ENCODE measurements at places on chromosomes 1 and 21. TPM values are rescaled to one million over a fixed set of nuclear protein-coding genes. Genes with fewer than 3 reads are reported as not detected.

DNA sequence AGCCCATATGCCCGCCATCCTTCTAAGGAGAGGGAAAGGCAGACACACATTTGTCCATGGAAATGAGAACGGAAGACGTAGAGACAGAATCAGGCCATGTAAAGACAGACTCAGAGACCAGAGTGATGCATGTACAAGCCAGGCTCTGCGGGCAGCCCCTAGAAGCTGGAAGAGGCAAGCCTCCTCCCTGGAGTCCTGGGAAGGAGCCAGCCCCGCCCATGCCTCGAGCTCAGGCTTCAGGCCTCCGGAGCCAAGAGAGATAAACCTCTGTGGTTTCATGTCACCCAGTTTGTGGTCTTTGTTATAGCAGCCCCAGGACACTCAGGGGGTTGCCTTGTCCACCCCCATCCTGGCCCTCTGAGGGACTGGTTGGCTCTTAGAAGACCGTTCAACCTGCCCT, 11.6 kb downstream of the PDE9A start:
- H3K27me3 ChIP-seq = peaks cover 2% of the 10 kb centered on the region
- no peaks in the 10 kb centered on the region for H3K36me3 ChIP-seq
- H3K27ac ChIP-seq = no peak overlapping the region
- no peak for DNase-seq

DNA sequence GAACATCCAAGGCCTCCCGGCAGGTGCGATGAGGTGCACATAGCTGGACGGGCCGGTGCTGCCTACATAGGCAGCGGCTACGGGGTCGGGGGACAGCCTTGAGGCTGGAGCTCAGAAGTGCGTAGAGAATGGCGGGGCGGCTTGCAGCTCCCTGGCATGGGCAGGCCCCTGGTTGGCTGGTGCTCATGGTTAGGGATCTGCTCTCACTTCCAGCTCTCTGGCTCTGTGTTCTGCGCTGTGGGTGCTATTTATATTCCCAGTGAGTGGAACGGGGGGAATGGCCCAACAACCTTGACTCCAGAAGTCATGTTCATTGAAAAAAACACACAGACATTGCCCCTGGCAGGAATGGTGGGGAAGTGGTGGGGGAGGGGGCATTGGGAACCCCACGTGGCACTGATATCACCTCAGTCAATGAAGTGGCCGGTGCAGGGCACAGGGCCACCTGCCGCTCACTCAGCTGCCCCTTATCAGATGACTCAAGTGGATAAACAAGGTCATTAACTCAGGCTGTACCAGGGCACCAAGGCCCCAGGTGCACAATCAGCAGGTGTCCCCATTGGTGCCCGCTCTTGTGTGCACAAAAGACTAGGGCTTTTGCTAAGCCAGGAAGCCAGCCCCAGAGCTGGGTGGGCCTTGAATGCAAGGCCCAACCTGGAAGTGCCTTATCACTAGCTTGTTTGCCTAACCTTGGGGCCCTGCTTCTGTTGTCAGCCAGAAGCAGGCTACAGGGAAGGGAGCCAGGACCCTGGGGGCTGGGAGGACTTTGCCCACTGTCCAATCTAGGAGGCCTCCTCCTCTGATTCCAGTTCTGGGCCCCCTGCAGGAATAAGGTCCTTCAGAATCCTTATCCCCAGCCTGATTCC, at the start of gene NR0B2:
Gene NR0B2, minus strand, starts transcription at position 222 of the 866 bp plus-strand sequence. Its CDS starts 35 bp downstream, at position 187.
- no peak within 1 kb of the TSS for H3K27ac ChIP-seq
- no peak within 1 kb of the TSS for H3K4me3 ChIP-seq
- DNase-seq = no peak

GRCh38 chr1:38082769-38083263, 36.2 kb upstream of the POU3F1 start:
- H3K27me3 ChIP-seq = peaks cover 2% of the 10 kb centered on the region
- no peaks in the 10 kb centered on the region for H3K36me3 ChIP-seq
- no peaks in the 10 kb centered on the region for H3K4me1 ChIP-seq
- H3K4me3 ChIP-seq = no peak overlapping the region

DNA sequence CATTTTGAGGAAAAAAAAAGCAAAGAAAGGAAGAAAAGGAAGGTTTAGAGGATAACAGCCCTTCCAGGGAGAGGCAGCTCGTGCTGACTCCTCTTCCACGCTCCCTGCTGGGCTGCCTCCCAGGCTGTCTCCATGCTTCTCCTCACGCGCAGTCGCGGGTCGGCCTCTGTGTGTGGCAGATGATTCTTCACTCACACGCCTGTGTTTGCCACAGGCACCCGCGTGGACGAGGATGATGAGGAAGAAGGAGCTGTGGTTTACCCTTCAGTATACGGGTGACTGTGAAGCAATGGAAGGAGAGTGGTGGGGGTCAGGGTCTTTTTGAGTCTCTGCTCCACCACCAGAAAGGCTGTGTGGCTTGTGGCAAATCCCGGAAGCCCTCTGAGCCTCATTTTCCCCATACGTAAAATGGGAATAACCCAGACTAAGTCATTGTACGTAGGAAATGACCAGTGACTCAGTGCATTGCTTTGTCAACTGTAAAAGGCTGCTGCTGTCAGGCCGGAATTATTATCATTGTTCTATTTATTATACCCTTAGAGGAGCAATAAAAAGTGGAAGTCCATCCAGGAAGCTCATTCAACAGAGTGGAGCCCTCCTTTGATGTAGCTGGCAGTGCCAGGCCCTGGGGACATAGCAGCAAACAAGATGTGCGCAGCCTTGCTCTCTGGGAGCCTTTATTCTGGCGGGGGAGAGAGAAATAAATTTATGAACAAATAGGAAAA, 11.9 kb upstream of the SH2D2A start:
- DNase-seq = no peak
- H3K4me1 ChIP-seq = no peaks in the 10 kb centered on the region
- H3K27ac ChIP-seq = no peak overlapping the region
- H3K4me3 ChIP-seq = no peak overlapping the region

- no peak overlapping the region for H3K4me3 ChIP-seq
- no peaks in the 10 kb centered on the region for H3K36me3 ChIP-seq
- H3K27me3 ChIP-seq = no peaks in the 10 kb centered on the region
- no peaks in the 10 kb centered on the region for H3K4me1 ChIP-seq
Observed at GRCh38 chr1:218666263-218666662, 321.1 kb downstream of the TGFB2 start.

DNA sequence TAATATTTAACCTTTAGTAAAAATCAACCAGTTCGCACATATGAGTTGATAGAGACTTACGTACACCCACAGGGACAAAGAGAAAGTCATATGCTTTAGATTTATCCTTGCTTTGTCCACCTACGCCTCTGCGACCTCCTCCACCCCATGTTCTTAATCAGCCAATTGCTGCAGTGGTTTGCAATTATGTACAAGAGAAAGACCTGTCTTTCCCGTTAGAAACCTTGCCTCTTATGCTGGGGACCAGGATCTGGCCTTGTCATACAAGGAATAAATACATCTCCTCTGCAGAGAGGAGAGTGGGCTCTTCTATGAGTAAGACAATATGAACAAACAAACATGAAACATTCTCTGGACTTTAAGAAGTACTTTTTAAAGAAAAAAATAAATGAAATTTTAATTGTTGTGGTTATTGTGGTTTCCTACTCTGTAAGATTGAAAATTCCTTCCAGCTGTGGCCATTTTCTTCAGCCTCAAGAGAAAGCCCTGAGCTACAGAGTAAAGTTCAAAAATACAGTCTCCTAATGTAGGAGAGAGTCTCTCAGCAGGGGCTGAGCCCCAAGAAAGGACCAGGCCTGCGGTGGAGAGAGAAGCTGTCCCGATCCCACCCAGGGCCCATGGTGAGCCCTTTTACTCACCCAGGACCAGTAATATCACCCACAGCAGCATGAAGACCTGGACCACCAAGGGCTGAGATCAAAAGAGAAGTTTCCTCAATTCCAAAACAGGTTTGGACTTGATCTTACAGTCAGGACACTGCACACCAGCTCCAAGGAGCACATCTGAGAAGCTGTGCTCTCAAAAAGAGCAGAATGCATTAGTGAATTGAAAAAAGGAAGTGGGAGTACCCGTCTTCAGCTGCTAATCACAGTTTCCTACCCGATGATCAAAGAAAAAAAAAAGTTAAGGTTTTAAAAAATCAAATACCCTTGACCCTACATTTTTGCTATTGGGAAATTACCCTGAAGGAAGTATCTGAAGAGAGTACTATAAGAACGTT, at the start of gene FCRL5:
Gene FCRL5, minus strand, starts transcription at position 822 of the 1,000 bp plus-strand sequence. Its CDS starts 153 bp downstream, at position 669.
- H3K4me1 ChIP-seq = no peaks in the 10 kb centered on the region
- DNase-seq = no peak
- no peak within 1 kb of the TSS for H3K27ac ChIP-seq
- no peaks in the 10 kb centered on the region for H3K36me3 ChIP-seq
- peaks cover 2% of the 10 kb centered on the region for H3K27me3 ChIP-seq

GRCh38 chr1:156949127-156949526, 28.7 kb downstream of the LRRC71 start:
- DNase-seq = no peak

DNA sequence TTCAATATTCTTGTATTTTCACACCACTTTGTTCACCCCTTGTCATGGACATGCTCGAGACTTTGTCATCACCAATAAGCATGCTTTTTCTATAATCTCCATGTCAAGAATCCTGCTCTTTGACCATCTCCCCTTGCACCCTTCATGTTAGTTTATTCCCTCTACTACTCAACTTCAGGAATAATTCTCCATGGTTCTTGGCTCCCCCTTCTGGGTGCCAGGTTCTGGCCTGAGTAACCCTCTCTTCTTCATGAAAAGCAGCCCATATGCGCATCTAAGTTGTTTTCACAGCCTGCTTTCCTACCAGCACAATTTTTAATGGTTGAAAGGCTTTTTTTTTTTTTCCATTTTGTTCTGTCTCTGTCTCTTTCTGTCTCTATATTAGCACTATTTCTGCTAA, 160.7 kb downstream of the LEPR start:
- peaks cover 5% of the 10 kb centered on the region for H3K36me3 ChIP-seq
- no peaks in the 10 kb centered on the region for H3K27me3 ChIP-seq
- no peak for DNase-seq
- H3K4me3 ChIP-seq = no peak overlapping the region
- no peaks in the 10 kb centered on the region for H3K4me1 ChIP-seq

- H3K27ac ChIP-seq = no peak overlapping the region
- peaks cover 36% of the 10 kb centered on the region for H3K4me1 ChIP-seq
- no peaks in the 10 kb centered on the region for H3K27me3 ChIP-seq
- no peak for DNase-seq
- no peak overlapping the region for H3K4me3 ChIP-seq
Observed at GRCh38 chr1:174222166-174222949, 63.0 kb downstream of the RABGAP1L start.

GRCh38 chr1:198922638-198923430, 284.0 kb downstream of the PTPRC start:
- no peaks in the 10 kb centered on the region for H3K36me3 ChIP-seq
- DNase-seq = no peak
- H3K27ac ChIP-seq = peak overlapping the region; percentile 73
- peak overlapping the region; percentile 16 for H3K4me3 ChIP-seq

Gene MTARC1
- 0.37 TPM for polyA plus RNA-seq

Gene FMO3
- not detected for polyA plus RNA-seq

Gene SPATA6
- polyA plus RNA-seq = 2.5 TPM

Gene SERPINC1
- polyA plus RNA-seq = 0.62 TPM

Gene CLEC20A
- not detected for polyA plus RNA-seq

Gene F5
- 0.09 TPM for polyA plus RNA-seq

Gene FCER1G
- 3,300 TPM for polyA plus RNA-seq

All from immature natural killer cell (primary cell).